NCI-H1048 (cell line): ENCODE measurements at places on chromosomes 2 and 18.

DNA sequence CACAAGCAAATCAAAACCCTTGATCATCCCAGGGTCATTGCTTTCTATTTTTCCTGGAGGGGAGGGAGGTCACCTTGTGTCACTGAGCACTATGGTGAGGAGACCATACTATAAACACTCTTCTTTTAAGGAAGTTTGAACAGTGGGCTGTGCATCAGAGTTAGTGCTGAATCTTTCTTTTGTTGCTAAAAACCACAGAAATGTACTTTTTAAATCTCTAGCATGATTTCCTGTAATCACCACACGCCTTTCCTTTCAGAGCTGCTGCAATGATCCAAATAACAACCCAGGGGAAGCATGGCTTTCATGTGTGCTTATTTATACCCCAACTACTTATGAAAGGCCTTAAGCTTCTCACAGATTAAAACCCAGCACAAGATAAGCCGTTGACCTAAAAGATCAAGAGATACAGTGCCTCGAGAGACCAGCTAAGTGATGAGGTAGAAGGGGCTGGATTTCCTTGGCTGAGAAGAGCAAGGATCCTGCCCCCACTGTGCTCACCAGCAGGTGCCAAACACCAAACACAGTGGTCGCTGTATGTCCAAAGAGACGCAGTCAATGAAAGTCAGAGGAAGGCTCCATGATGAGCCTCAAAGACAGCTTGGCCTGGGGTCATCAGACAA, 34.7 kb downstream of the TRABD2A start:
- DNase-seq = no peak

DNA sequence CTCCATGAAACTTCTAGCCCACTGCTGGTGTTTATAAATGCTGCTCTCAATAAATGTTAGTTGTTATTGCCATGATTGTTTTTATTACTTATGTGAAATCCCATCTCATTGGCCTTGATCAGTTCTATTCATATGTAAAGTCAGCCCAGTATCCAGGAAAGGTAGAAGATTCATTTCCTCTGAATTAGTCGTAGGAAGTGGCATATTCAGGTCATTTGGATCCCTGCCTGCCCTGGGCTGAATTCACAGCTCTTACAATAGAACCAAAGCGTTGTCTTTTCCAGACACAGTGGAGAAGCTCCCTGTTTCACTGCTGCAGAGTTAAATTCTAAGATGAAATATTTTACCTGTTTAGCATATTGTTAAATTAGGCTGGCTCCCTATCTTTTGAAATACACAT, 70.3 kb downstream of the MAIP1 start:
- DNase-seq = no peak

DNA sequence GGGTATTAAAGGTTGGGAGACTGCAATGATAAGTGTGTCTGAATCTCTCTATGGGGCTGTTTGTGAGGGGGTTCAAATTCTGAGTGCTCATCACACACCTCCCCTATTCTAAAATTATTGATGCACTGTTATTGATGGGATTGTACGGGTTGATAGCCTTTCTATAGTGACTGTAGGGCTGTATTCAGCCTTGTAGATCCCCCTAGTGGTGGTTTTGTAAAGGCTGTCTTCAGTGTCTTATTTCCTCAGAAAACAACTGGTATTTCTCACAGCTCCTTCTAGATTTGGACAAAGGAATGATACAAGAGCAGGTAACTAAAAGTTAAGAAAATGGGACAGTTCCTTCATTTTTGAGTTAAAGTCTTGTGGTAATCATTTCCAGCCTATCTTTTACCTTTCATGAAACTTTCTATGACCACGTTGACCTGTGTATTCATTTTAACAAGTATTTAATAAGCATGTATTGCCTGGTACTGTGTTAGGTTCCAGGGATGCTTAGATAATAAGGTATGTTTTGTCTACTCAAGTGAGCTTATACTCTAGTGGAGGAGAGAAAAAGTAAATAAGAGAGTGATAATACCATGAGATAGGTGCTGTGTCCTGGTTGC, 21.2 kb downstream of the SMAD4 start:
- DNase-seq = no peak

GRCh38 chr2:155687181-155687580, 645.3 kb downstream of the NR4A2 start:
- no peak for DNase-seq

DNA sequence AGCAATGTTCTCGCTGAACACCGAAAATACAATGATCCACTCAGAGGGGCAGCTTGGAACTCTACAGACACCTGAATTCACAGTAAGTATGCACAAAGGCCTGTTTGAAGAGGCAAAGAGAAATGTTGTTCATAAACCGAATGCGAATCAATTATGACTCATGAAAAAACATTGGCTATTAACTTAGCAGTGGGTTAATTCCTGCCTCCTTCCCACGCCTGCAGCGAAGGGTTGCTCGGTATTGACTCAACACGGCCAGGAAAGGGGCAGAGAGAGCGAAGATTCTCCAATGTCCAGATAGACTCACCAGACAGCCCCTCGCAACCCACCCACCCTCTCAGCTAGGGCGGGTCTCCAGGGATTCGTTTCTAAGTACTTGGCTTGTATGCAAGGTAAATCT, 9.4 kb downstream of the CRACDL start:
- DNase-seq = no peak

DNA sequence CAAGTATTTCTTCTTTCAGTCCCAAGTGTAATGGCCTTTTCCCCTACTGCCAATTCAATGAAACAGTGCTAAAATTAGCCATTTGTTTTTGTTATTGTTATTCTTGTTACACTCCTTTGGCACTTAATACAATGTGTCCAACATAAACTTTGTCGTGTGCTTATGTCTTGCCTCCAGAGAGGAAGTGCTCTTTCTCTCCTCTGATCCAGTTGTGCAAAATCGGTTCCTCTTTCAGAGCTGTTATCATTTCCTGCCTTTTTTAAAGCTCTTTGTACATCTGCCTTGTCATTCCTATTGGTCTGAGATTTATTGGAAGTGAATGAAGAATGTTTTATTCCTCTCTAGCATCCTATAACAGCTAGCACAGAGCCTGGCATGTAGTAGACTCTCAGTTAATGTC, 623.2 kb upstream of the ID2 start:
- no peak for DNase-seq

- DNase-seq = no peak
These were observed at the start of gene VPS54 for GRCh38 chr2:64019083-64019974. TSS of gene VPS54 (minus strand) at chr2:64019428. CDS start at chr2:63983999, 35,429 bp downstream.

DNA sequence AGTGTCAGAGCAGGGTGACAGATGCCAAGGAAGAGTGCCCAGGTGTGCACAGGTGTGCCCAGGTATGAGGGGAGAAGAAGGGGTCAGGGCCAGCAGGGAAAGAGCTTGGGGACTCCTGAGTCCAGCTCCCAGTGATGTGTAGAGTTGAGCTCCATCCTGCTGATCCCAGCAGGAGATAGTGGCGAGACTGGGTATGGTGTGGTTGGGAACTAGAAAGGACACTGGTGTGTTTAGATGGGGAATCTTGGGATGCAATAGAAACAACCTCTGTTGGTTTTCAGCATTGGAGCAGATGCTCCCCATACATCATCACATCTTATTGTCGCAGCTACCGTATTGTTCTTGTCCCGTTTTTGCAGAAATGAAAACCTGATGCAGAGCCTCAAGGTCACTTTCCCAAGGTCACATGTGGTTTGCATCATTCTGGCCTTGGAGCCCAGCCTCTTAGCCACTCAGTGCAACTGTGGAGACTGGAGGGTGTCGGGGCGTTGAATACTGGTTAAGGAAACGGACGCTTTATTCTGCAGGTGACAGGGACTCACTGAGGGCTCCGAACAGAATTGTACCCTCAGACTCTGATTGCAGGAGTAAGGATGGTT, 166.7 kb downstream of the AGAP1 start:
- DNase-seq = no peak

GRCh38 chr2:128681507-128681906, 362.8 kb upstream of the HS6ST1 start:
- no peak for DNase-seq

DNA sequence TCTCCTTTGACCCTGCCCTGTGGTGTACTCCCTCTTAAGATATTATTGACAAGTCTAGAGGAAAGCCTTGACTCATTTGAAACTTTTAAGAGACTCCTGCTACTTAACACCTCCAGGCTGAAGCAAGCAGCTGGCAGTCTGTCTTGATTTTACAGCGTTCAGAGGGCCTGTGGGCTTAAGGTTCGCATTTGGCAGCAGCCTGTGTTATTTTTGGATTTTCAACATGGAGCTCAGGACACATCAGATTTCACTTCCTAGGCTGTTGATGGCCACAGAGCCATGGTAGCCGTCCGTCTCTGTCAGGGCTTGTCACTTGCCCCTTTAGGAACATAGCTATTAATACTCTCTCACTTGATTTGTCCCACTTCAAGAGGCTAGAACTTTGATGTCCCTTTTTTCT, 73.6 kb downstream of the VWA3B start:
- DNase-seq = no peak
